Fibroblast of skin of abdomen (primary cell): ENCODE measurements at places on chromosomes 1 and 21.
A peak's percentile ranks its signal among the peaks of the same experiment; 100 is the strongest.

DNA sequence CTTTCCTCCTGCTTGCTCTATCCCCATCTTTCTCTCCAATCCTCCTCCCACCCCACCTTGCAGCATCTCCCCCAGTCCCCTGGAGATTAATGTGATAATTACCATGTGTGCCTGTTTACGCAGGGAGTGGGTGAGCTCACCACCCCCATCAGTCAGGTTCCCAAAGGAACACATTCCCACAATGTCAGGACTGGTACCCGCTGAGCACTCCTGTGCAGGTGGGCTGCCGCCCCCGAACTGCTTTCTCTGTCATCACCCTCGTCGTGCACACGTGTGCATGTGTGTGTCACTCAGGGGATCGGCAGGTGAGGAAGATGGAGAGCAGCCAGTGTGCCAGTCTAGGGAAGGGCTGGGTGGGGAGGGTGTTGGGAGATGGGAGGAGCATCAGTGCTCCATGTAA is 163.4 kb downstream of the CACNA1E start:
- DNase-seq, result no peak

- DNase-seq, result no peak
These were observed 126.5 kb downstream of the PBX1 start for GRCh38 chr1:164685266-164686035.

DNA sequence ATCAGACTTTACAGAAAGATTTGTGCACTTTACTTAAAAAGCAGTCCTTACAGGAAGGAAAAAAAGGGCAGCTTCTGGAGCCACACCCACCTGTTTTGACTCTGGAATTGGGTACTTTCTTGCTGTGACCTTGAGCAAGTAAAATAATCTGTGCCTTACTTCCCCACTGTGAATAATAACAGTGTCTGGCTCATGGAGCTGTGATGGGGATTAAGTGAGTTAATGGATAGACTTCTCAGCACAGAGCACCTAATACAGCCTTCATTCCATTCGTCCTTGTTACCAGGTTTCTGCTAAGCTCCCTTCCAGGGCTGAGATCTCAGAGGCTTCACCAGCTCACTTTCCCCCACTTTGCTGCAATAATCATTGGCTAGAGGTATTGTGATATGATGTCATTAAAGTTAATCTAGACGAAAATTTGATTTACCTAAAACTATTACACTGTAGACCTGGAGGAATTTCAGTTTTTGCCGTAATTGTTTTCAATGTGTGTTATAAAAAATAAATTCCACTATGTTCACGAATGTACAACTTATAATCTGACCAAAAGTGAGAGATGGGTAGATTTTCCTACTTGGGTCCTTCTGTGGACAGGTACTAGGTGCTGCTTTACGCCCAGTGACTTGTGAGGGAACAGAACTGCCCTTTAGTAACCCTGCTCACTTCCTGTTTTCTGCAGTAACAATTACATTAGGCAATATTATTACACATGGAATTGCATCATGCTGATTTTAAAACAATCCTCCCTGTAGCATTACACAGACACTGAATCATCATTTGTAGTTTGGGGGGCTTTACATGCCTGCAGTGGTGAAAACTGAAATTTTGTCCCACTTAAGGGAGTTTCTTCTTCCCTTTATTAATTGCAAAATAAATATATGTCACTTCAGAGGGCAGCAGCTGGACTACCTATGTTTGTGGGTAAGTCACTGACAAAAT is 19.7 kb upstream of the ABCG1 start:
- DNase-seq, result peak; percentile 77

DNA sequence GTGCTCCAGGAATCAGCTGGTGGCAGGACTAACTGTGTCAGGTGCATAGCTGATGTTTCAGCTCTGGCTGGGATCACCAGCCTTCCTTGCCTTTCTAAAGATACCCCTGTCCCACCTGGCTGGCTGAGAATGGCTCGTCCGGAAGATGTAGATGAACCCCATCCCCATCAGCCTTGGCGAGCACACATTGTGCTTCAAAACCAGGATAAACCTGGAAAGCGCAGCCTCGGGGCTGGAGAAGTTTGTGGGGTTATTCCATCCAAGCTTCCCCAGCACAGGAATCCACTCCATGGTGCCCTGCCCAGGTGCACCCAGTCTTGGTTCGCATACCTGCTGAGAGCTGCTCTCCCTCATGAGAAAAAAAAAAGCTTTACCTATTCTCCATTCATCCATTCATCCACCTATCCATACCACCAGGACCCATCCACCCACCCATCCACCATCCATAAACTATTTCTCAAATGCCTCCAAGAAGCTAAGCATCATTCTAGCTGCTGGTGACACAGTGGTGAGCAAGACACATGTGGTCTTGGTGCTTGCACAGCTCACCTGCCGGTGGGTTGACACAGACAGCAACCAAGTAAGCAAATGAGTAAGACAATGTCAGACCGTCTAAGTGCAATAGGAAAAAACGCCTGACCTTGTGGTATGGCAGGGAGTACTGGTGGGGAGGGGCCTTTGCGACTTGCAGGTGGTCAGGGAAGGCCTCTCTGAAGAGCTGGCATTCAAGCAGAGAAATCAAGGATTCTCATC is 94.0 kb downstream of the DMRTB1 start:
- no peak for DNase-seq

DNA sequence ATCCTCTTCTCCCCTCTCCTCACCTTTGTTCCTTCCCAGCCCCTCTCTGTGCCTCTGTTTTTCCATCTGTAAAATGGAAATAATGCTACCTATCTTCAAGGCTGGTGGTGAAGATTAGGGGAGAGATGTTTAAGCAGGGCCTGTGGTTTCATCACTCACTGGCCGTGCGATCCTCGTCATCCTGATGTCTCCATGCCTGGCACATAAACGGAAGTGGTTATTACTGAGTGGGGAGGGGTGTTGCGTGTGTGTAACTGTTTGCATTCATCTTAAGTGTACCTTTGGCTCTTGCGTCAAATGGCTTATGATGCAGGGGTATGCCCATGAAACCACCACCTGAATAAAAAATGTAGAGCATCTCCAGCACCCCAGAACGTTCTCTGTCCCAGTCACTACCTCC is 17.2 kb upstream of the C1QA start:
- DNase-seq, result no peak

GRCh38 chr1:89566761-89567174 is 42.1 kb downstream of the LRRC8B start:
- DNase-seq, result no peak
